ENCODE measurements at places on chromosomes 13 and 19.
A peak's percentile ranks its signal among the peaks of the same experiment; 100 is the strongest.

GRCh38 chr13:98821372-98822224, 69.1 kb upstream of the SLC15A1 start:
- no peak for DNase-seq

DNA sequence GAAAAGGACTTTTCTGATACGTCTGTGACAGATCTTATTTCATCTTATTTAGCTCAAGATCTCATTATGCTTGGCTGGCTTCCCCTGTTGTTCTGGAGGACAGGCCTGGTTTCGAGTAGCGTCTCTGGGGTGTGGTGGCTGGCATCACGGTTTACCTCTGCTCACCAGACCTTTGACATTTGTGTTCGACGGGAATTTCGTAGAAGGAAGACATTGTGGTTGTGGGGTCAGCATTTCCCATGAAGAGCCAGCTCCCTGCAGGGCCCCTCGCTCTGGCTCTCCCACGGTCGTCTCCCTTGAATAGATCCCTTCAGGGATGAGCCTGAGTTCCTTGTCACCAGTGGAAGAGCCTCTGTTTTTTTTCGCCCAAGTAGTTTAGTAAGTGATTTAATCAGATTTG, 78.6 kb upstream of the TEX29 start:
- DNase-seq, result no peak

DNA sequence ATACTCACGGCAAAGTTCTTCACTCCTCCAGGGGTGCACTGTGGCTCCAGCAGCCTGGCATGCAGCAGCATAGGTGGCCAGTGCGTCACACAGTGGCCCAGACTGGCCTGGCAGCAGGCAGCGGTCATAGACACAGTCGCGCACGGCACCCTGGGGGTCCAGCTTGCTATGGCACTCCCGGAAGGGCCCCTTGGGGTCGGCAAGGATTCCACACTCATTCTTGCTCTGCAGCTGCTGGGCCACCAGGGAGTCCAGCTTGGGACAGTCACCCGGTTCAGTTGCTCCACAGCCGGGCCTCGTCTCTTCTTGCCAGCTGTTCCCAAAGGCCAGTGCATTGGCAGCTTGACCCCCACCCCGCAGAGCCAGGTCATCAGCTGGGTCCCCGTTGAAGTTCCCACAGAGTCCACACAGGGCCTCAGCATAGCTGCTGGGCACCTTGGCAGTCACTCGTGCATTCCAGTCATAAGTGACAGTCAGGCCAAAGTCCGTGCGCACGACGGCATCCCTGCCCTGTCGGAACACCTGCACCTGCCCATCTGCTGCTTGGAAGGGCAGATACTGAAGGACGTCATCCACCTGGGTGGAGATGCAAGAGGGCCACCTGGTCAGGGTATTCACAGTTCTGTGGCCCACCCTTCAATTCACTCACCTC, 20.6 kb downstream of the FCGBP start:
- no peak for DNase-seq

- DNase-seq, result no peak
Measured at GRCh38 chr13:36509369-36509768, 77.1 kb downstream of the CCNA1 start.

- DNase-seq, result no peak
Measured at GRCh38 chr13:90547272-90547790, 800.2 kb upstream of the MIR17HG start.

DNA sequence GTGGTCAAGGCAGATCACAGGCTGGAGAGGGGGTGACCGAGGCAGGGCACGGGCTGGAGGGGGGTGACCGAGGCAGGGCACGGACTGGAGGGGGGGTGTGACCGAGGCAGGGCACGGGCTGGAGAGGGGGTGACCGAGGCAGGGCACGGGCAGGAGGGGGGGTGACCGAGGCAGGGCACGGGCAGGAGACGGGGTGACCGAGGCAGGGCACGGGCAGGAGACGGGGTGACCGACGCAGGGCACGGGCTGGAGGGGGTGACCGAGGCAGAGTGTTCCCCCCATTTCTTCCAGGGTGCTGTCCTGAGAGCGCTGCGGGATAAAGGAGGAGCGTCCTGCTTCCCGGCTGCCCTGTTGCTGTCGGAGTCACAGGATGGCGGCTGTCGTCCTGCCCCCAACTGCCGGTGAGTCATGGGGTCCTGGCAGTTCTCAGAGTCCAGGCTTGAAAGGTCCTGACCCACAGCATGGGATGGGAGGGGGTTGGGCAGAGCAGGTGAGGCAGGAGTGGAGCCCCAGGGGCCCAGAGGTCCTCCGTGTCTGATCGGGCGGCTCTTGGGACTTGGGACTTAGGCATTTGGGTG, 5.3 kb downstream of the ZNF557 start:
- no peak for DNase-seq

- no peak for DNase-seq
Measured at GRCh38 chr19:44111910-44112463, 1.2 kb upstream of the ZNF225 start.

- DNase-seq, result no peak
Measured at GRCh38 chr19:38544569-38545315, 73.0 kb downstream of the MAP4K1 start.

GRCh38 chr19:23785982-23786381, 27.3 kb upstream of the ZNF681 start:
- no peak for DNase-seq

DNA sequence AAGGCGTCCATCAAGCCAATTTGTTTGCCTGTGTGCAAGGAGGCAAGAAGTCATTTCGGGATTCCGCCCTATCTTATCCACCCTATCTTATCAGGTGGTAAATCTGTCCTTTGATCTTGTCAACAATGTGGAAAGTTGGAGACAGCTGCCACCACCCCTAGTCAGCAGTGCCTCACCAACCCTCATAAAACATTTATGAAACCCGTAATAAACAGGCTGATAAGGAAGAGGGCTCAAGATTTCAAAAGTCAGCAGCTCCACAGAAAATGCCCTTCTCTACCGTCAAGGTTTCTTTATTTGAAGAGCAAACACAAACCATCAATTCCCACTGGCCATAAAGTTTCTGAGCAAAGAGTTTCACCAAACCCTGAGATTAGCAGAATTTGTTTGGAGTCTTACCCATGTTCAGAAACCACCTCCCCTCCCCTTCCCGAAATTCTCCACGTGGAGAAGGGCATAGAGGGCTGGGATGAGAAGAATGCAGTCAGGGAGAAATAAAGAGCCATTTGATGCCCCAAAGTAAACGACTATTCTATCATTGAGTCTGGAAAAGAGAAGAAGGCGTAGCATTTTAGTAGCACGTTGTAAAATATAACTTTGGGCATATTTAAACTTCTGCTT, 196.0 kb upstream of the GPR12 start:
- no peak for DNase-seq

DNA sequence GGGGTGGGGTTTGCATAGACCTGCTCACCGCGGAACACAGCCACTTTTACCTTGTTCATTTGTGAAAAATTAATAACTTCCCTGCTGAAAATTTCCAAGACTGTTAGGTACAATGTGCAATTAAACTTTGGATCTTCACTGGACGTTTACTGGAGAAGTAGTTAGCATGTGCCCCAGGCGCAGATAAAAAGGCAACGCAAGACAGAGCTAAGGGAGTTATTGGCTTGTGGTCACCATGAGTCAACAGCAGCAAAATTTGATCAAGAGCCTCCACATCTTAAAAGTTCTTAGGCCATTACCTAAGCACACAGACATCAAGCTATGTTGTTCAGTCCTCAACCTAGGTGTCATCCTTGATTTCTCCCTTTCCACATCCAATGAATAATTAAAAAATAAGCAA, 257.0 kb downstream of the LHFPL6 start:
- no peak for DNase-seq

GRCh38 chr19:46533078-46533620, 37.5 kb upstream of the PNMA8B start:
- no peak for DNase-seq

DNA sequence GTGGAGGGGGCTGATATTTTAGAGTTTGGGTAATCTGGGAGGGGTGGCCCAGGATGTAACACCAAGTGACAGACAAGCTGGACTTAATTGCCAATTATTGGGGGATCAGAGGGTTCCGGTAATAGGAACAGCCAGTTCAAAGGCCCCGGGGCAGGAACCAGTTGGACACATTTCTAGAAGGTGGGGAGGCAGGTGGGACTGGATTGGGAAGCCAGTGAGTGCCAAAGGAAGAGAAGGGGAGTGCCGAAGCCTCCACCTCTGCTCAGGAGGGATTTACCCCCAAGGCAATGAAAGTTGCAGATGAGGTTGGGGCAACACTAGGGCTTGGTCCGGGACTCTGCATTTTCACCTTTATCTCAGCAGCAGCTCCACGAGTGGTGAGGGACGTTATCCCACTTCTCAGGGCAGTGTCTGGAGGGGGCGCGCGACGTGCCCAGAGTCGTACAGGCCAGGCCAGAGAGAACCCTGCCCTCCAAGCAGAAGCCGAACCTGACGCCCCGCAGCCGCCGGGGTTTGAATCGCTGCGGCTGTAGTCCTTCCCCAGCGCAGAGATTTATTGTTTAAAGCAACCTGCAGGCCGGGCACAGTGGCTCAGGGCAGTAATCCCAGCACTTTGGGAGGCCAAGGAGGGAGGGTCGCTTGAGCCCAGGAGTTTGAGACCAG, 5.7 kb upstream of the JUND start:
- DNase-seq, result no peak

- no peak for DNase-seq
Measured at GRCh38 chr19:30743702-30744101, 371.5 kb downstream of the ZNF536 start.

GRCh38 chr19:52992109-52993004, 21.4 kb upstream of the ERVV-1 start:
- DNase-seq, result peak; percentile 9

- peak; percentile 26 for DNase-seq
Measured at GRCh38 chr19:31054430-31054829, 294.8 kb downstream of the TSHZ3 start.

- no peak for DNase-seq
Measured at GRCh38 chr13:106700007-106700406, 132.1 kb upstream of the ARGLU1 start.

- no peak for DNase-seq
Measured at GRCh38 chr13:107376341-107377125, 808.6 kb upstream of the ARGLU1 start.

DNA sequence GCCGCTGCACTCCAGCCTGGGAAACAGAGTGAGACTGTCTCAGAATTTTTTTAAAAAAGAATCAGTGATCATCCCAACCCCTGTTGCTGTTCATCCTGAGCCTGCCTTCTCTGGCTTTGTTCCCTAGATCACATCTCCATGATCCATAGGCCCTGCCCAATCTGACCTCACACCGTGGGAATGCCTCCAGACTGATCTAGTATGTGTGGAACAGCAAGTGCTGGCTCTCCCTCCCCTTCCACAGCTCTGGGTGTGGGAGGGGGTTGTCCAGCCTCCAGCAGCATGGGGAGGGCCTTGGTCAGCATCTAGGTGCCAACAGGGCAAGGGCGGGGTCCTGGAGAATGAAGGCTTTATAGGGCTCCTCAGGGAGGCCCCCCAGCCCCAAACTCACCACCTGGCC, at the start of gene KLK2:
TSS of gene KLK2 (plus strand) at position 384 of the 400 bp plus-strand sequence. CDS start 35 bp downstream, outside the sequence.
- no peak for DNase-seq

Measured in stimulated activated naive CD8-positive, alpha-beta T cell treated with anti-CD3 and anti-CD28 coated beads, Interleukin-15, Interleukin-2, amounts not matched to agents 100 U/mL and 50 U/mL, for 24 hours (primary cell).